ENCODE measurements at places on chromosomes 12 and 14. TPM values are rescaled to one million over a fixed set of nuclear protein-coding genes. Genes with fewer than 3 reads are reported as not detected.

DNA sequence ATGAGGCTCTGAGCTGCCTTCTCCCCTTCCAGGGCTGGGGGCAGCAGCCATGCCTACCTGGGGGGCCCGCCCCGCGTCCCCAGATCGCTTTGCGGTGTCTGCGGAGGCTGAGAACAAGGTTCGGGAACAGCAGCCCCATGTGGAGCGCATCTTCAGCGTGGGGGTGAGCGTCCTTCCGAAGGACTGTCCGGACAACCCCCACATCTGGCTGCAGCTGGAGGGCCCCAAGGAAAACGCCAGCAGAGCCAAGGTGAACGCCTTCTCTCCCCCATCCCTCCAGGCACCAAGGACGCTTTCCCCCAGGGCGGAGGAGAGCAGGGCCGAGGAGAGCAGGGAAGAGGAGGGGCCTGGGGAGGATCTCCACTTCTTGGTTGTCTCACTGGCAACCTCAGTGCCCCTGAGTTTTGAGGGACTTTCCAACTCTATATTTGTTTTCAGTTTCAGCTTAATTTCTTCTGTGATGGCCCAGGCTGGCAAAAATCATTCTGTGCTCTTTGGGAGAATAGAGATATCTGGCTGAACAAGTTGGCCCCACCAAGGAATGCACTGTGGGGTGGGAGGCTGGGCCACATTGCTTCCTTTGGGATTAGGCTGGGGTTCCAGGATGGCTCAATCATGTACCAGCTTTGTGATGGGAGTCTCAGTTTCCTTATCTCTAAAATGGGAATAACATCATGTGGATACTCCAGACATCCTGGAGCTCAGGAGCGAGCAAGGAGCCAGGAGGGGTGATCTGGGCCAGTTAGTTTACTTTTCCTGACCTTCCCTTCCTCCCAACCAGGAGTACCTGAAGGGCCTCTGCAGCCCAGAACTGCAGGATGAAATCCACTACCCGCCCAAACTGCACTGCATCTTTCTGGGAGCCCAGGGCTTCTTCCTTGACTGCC, 1.2 kb downstream of the KHNYN start:
- H3K27me3 ChIP-seq: no peaks in the 10 kb centered on the region
- peak overlapping the region; percentile 95 for H3K4me3 ChIP-seq
- peak; percentile 80 for DNase-seq
- peaks cover 21% of the 10 kb centered on the region for H3K36me3 ChIP-seq

DNA sequence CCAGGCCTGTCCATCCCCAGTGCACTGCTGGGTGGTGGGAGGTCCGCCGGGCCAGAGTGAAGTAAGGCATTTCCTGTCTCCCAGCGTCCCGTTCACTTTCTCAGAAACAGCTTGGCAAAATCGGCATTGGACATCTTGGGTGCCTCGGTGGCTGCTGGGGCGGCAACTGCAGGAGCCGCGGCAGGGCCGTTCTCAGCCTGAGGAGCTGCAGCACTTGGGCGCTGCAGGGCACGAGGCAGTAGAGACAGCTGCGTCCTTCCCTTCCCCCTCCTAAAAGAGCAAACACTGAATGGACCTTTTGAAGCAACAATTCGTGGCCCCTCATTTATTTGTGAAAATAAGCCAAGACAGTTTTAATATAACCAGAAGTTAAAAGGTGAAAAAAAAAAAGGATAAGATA, 8.3 kb downstream of the FICD start:
- H3K27me3 ChIP-seq: no peaks in the 10 kb centered on the region
- H3K4me3 ChIP-seq: no peak overlapping the region
- H3K4me1 ChIP-seq: no peaks in the 10 kb centered on the region
- no peak overlapping the region for H3K27ac ChIP-seq
- peaks cover 36% of the 10 kb centered on the region for H3K36me3 ChIP-seq

Gene ACRBP
- total RNA-seq: 2.4 TPM

Gene SLCO1B1
- total RNA-seq: not detected

DNA sequence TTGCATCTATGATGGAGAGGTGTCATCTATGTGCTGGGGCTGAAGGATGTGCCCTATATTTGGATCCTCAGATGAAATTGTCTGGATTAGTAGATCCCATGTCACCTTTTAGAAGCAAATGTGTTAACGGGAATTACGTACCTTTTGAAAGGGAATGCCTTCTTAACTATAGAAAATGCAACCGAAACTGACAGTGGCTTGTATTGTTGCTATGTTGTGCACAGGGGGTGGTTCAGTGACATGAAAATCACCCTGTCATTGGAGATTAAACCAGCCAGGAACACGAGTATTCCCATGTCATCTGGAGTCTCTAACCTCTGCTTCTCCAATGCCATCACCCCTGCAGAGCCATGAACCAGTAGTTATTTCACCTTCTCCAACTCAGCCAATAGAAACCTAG, 110.2 kb downstream of the METTL25 start:
- no peak for DNase-seq
- no peaks in the 10 kb centered on the region for H3K27me3 ChIP-seq
- peaks cover 65% of the 10 kb centered on the region for H3K36me3 ChIP-seq
- H3K4me3 ChIP-seq: no peak overlapping the region

DNA sequence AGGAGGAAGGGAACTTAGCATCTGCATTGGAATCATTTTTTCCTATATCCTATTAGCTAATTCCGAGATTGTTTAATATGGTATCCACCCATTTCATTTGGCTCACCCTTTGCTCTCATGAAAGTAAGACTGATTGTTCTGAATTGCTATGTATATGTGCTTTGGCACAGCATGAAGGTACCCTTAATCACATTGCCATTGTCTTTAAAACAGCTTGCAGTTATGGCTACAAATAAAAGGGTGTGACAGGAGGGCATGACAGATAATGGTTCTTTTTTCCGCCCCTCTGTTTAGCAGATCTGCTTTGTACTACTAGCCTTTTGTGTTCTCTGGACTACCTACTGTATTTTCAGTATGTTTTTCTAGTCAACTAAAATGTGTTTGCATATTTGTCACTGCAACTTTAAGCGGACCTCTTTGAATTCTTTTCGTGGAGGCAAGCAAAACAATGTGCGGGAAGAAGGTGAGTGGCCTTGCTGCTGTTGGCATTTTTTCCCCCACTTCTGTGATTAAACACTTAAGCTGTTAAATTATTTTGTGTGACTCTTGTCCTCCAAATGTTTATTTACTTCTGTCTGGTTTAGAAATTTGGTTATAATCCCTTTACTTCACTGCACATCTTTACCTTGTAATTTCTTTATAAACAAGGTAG, 35.8 kb downstream of the FBXO34 start:
- no peak overlapping the region for H3K27ac ChIP-seq
- H3K27me3 ChIP-seq: no peaks in the 10 kb centered on the region
- H3K4me1 ChIP-seq: peaks cover 26% of the 10 kb centered on the region
- no peak overlapping the region for H3K4me3 ChIP-seq
- H3K36me3 ChIP-seq: peaks cover 23% of the 10 kb centered on the region

Gene ESPL1
- total RNA-seq: 53.3 TPM

Gene RDH16
- 0.54 TPM for total RNA-seq

- H3K27ac ChIP-seq: no peak overlapping the region
- no peaks in the 10 kb centered on the region for H3K36me3 ChIP-seq
- peaks cover 10% of the 10 kb centered on the region for H3K4me1 ChIP-seq
- peak; percentile 6 for DNase-seq
- H3K4me3 ChIP-seq: no peak overlapping the region
Observed at GRCh38 chr12:65756956-65757511, 67.2 kb upstream of the HMGA2 start.

- H3K27ac ChIP-seq: no peak overlapping the region
- peaks cover 49% of the 10 kb centered on the region for H3K4me1 ChIP-seq
- peak; percentile 84 for DNase-seq
Observed at GRCh38 chr12:52582971-52583456, 9.4 kb upstream of the KRT74 start.

Gene CDCA4
- 59.6 TPM for total RNA-seq

Gene ZNF740
- total RNA-seq: 40.4 TPM

DNA sequence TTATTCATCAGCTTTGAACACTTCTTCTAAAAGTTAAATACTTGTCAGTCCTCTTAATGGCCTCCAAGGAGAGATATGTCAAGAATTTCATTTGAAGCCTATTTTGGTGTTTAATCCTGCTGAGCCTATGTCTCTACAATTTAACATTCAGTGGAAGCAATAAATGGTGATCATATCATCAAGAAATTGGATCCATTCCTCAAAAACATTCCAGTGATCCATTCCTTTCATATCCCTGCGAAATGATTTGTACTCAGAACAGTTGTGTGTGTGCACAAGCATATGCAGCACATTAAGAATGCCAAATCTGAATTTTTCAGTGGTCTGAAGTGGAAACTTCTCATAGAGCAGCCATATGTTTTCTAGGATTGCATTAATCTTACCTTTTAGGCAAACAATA, 373.7 kb upstream of the SYT1 start:
- H3K27ac ChIP-seq: no peak overlapping the region
- H3K4me1 ChIP-seq: no peaks in the 10 kb centered on the region
- H3K4me3 ChIP-seq: no peak overlapping the region
- DNase-seq: no peak

Gene RPL10L
- not detected for total RNA-seq

Gene ZCRB1
- 84.2 TPM for total RNA-seq

GRCh38 chr12:15356951-15357364, 34.6 kb downstream of the PTPRO start:
- H3K4me1 ChIP-seq: no peaks in the 10 kb centered on the region
- H3K4me3 ChIP-seq: no peak overlapping the region
- no peak overlapping the region for H3K27ac ChIP-seq
- no peaks in the 10 kb centered on the region for H3K36me3 ChIP-seq
- DNase-seq: no peak

- H3K4me3 ChIP-seq: no peak overlapping the region
- no peak for DNase-seq
- no peak overlapping the region for H3K27ac ChIP-seq
- H3K36me3 ChIP-seq: no peaks in the 10 kb centered on the region
Observed at GRCh38 chr12:115074617-115075016, 390.6 kb upstream of the TBX3 start.
